ENCODE measurements at places on chromosomes 5 and 9. TPM values are rescaled to one million over a fixed set of nuclear protein-coding genes. Genes with fewer than 3 reads are reported as not detected.

SPACA9 gene
- 5.5 TPM for total RNA-seq

IL9 gene
- total RNA-seq, result not detected

SGCD gene
- 0.43 TPM for total RNA-seq

PTGES gene
- 0.10 TPM for total RNA-seq

IL5 gene
- total RNA-seq, result not detected

ADCY2 gene
- 0.35 TPM for total RNA-seq

CAMK4 gene
- 28.0 TPM for total RNA-seq

GNA14 gene
- total RNA-seq, result not detected

DNA sequence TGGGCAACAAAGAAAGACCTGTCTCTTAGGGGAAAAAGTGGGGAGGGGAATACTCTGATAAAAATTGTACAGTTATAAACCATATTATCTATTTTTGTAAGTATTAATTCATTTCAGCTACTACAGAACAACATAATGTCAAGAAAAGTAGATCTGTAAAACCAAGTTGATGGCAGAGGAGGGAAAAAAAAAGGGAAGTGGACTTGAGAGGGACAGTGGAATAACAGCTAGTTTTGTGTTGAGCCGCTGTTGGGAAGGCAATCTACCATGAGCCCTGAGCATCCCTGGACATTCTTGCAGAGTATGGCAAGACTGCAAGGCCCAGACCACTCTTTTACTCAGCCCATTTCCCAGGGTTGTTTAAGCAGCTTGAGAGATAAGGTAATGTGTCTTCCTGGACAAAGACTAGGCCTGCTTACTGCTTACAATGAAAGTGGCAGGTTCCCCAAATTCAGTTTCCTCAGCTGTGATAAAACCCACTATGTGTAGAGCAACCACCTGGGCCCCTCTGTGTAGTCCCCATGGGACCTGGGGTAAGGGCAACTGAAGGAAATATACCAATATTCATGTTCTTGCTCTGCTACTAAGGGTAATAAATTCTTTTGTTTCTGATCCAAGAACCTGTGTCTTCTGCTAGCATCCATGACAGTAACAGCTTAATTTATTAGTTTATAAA, 25.0 kb downstream of the CEP120 start:
- DNase-seq, result no peak

- DNase-seq, result no peak
These were observed 374.9 kb upstream of the CLINT1 start for GRCh38 chr5:158233735-158234322.

DNA sequence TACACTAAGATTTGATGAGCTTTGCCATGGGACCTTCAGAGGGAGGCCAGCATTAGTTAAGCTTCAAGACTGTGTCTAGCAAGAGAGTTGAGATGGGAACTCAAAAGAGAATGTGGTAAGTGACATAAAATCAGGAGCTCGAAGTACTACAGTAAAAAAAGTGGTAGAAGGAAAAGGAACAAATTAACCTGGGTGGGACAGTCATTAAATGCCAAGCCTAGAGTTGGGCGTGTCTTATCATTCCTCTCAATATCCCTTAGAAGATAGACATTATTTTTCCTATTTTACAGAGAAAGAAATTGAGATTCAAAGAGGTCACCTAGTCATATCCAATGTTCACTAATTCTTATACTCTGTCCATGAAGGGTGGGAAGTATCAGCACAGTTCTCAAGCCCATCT, 3.3 kb upstream of the TXN start:
- no peak for DNase-seq

DNA sequence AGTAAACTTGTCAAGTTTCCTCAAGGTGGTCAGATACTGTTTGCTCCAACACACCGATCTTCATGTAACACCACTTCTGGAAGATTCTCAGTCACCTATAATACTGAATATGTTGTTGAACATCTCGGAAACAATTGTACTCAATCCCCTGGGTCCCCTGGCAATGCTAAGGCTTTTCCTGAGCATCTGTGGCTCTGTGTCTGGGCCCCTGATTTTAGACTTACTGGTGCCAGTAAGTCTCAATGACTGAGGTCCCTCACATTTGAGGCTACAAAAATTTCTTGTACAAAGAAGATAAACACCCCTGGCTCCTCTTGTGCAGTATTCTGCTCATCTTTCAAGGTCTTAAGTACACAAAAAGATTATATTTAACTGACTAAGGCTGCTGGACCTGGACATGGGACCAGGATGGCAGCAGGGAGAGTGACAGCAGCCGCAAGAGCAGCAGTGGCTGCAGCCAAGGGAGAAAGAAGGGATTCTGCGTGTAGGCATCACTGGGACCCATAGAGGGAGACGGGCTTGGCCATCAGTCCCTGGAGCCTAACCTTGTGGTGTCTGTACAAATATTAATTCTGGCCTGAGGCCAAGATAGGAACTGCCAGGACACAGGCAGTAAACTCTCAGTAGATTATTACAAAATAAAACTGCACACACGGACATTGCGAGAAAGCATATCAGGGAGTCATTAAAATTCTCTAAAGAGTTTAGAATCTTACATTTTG, 49.0 kb upstream of the TNPO1 start:
- peak; percentile 15 for DNase-seq

DNA sequence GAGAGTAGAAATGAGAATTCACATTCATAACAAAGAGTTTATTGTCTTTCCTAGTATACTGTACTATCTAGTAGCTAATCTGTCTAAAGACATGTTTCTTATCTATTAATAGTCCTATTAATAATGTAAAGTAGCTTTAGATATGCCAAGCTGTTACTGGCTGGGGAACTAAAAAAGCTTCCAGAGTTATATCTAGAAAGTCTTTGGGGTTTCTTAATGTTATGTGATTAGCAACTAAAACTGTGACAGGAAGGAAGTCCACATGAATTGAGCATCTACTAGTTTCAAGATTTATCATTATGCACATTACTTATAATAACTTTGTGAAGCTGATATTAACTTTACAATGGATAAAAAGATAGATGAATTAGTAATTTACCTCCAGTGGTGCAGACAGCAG, 122.7 kb upstream of the CDKN2B start:
- no peak for DNase-seq

GRCh38 chr5:10735569-10736276, 25.3 kb downstream of the DAP start:
- no peak for DNase-seq

- DNase-seq, result no peak
These were observed 89.4 kb upstream of the EDIL3 start for GRCh38 chr5:84474126-84474525.

GRCh38 chr9:127358023-127358535, 38.9 kb upstream of the SLC2A8 start:
- no peak for DNase-seq

- no peak for DNase-seq
These were observed 61.2 kb upstream of the IFNK start for GRCh38 chr9:27462846-27463245.

- DNase-seq, result no peak
These were observed 68.4 kb downstream of the ICE1 start for GRCh38 chr5:5490774-5491347.

GRCh38 chr9:15553528-15553898, 670 bp downstream of the CCDC171 start:
- DNase-seq, result no peak
